ENCODE measurements at places on chromosomes 3 and 15.

DNA sequence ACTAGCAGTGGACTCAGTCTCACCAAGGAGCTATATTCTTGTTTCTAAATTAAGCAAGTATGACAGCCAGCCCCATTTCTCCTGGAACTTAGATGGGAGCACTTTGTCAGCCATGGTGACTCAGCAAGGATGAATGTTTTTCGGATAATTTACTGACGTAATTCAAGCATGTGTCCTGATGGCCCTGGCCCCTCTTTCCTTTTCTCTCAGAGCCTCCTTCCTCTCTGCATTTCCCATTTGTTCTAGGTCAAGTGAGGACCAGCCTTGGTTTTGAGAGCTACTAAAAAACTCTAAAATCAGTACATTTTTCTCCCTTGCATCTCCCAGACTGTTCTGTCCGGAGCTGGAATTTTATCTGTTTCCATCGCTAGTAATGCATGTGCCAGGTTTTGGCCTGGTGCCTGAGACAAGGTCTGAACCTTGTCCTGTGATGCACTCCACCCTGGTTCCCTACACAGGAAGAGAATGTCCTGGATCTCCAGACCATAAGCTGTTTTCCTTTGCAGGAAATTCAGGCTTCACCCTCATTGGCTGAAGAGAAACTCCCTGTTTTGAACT is 256.6 kb upstream of the ROPN1 start:
- peak; percentile 71 for DNase-seq

DNA sequence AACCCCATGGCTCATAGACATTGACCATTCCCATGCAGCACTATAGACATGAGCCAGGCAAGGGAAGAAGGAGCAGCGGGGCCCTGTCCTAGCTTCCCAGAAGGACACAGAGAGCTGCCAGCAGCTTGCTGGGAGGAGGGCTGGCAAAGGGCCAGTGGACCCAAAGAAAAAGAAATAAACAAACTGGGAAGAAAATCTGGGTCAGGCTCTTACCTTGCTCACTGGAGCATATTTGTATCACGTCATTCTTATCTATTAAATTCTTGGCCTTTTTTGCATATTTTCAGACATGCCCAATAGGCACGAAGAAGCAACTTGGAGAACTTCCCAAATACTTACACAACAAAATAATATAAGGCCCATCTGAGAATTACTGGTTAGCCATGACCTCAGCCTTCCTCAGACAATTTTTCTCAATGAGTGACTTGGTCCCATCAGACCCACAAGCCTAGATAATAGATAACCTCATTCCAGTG is 28.4 kb downstream of the RASGRP1 start:
- DNase-seq, result peak; percentile 100

DNA sequence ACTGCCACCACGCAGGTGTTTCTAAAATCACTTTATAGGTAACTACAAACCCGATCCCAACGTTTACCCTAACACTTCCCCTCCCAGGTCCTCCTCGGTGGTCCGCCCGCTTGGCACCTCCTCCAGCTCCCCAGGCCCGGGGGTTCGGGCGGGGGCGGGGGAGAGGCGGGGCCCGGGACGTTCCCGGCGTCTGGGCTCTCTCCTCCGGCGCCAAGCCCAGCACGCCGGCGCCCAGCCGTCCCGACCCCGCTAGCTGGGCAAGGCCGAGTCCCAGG is 562 bp downstream of the CGGBP1 start:
- no peak for DNase-seq

- no peak for DNase-seq
Observed at GRCh38 chr15:89877083-89877425, 16.7 kb downstream of the AP3S2 start.

DNA sequence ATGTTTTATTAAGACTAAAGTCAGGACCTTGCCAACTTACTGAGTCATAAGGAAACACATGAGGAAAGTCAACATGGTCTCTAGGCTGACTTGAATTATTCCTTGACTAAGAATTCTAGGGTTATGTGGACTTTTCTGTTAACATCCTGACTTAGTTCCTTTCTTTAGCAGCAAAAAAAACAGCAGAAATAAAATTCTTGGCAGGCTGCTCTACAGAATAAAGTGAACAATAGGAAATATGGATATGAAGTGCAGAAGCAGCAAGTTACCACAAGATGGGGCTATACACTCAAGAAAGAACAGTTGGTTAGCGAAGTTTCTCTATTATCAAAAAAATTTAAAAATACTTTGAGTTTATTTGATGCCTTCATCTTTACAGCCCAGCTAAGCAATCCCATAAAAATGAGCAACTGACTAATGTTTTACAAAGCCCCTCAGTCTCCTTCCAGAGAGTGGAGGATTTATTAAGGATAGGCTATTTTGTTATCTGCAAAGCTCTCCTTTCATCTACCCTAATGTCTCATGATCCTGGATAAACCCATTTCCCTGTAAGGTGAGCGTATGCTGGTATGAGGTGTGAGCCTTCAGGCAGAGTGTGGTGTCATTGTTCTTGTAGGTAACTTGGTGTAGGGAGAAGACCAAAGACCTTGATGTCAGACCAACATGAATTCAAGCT is 23.1 kb upstream of the MCCC1 start:
- peak; percentile 49 for DNase-seq

- DNase-seq, result peak; percentile 82
Observed at GRCh38 chr15:92807971-92808571, 92.1 kb upstream of the CHD2 start.

DNA sequence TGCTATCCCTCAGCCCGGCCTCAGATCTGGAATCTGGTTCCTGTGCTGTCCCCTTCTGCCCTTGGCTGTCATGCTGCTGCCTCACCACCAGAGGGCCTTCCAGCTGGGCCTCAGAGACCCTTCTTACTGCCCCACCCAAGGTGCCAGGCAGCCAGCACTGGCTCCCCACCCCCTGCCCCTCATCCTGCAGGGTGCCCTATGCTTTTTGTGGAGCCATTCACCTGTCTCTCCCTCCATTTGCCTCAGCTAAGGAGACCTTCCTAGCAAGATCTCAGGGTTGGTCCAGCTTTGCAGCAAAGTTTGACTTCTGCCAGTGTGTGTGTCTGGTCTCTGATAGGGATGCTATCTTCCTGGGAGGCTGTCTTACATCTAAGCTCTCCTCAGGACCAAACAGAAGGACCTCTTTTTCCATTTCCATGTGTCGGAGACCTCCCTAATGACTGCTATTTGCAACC is 1.9 kb upstream of the VWA5B2 start:
- DNase-seq, result no peak

DNA sequence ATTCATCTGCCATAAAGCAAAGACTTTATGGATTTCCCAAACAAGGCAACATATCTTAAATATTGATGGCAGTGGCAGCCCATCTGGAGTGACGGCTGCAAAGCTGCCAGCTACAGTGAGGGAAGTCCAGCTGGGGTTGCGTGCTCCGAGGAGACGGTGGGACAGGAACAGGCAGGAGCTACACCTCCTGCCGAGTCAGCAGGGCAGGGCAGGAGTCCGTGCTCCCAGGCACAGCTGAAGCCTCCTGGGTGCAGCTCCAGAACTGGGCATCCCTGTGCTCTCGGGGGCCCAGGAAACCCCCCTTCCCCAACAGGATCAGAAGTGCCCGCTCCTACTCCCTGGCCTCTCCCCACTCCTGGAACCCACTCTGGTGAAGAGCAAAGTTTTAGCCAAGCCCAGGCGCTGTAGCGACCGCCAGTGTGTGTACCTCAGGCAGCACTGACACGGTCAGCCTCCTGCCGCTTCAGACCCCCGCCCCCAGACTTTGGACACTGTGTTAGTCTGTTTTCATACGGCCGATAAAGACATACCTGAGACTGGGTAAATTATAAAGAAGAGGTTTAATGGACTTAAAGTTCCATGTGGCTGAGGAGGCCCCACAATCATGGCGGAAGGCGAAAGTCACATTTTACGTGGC is 556.4 kb upstream of the CCDC54 start:
- no peak for DNase-seq

DNA sequence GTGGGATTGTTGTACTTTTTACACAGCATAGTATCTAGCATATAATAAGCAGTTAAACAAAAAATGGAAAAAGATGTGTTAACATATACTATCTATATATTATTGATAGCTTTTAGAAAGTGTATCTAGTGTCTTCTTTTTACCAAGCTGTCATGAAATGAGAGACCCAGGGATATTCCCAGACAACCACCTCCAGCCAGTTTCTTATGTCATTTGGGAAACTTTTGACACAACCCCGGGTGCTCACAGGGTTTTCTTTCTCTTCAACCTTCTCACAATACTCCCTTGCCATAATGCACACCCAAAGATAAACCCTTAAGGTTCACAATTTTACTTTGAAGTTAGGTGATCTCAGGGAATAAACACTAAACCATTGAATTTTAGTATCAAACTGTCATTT is 4.8 kb upstream of the PLA1A start:
- no peak for DNase-seq

- no peak for DNase-seq
Observed at GRCh38 chr3:27127879-27128278, 241.3 kb downstream of the NEK10 start.

DNA sequence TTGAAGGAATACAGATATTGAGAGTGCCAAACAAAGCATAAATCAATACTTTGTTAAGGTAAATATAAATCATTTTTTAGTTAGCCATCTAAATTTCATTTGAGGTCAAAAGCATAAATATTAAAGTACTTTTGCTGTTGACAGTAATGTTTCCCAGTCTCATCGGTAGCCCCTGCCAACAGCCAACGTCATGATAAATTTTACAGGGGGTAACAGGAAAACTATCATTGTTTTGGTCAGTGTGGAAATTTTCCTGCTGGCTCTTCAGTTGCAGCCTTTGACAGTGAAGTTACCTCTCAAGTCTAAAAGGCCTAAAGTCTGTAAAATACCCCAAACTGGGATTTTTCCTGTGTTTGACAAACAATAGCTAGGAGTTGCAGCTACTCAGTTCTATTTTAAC is 37.3 kb upstream of the TTC14 start:
- DNase-seq, result no peak
